ENCODE measurements at places on chromosomes 12 and 14.
A peak's percentile ranks its signal among the peaks of the same experiment; 100 is the strongest.

GRCh38 chr12:82176026-82176425 lies 182.2 kb downstream of the CCDC59 start:
- DNase-seq: no peak

DNA sequence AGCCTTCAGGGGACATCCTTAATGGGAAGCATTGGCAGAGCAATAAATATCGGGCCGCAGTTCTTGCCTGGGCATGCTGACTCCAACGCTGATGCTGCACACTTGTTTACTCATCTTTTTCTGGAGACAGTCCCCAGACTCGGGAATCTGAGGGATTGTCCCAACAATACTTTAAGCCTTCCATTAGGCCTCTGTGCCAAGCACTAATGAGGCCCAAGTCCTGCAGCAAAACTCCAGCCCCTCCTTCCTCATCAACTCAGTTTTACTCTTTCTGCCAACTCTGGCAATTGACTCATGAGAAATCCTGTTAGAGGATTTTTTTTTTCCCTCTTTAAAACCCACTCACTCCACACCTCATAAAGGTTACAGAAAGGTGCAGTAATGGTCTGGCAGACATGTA lies 233.4 kb upstream of the PELI2 start:
- DNase-seq: no peak

- no peak for DNase-seq
Observed at GRCh38 chr12:109910969-109911348, 10.9 kb downstream of the TCHP start.

DNA sequence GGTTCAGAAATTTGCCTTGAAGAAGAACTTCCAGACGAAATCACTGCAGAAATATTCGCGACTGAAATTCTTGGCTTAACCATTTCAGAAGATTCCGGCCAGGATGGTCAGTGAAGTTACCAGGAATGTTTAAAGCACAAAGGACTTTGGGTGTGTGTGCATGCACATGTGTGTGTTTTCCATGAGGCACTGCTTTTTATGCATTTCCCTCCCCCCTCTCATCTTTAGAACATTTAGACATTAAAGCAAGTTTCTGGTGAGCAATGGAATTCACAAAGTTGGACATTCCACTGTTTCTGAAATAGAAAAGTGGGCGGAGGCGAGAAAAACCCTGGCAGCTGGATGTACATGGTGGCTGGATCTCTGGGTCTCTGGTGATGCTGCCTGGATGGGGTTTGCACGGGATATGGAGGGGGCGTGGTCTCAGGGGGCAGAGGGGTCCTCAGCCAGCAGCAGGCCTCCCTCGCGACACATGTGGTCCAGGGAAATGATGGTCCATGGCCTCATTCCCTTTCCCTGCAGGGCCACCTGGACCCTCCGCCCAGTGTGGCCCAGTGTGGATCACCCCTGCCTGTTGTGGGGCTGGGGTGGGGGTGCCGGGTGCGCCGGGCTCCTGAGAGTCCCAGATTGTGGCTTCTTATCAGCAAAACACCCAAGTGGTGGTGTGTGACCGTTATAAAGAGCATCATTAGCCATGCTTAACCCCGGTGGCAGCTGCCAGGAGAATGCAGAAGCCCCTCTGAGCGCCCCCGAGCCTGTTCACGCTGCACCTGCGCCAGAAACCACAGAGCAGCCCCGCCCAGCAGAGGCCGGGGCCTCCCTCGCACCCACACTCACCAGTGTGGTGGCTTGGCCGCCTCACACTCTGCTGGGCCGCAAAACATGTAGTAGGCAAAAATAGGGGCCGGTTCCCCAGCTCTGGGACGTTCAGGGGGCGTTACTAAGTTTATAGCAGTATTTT lies 17.8 kb upstream of the BCL7A start:
- DNase-seq: no peak

DNA sequence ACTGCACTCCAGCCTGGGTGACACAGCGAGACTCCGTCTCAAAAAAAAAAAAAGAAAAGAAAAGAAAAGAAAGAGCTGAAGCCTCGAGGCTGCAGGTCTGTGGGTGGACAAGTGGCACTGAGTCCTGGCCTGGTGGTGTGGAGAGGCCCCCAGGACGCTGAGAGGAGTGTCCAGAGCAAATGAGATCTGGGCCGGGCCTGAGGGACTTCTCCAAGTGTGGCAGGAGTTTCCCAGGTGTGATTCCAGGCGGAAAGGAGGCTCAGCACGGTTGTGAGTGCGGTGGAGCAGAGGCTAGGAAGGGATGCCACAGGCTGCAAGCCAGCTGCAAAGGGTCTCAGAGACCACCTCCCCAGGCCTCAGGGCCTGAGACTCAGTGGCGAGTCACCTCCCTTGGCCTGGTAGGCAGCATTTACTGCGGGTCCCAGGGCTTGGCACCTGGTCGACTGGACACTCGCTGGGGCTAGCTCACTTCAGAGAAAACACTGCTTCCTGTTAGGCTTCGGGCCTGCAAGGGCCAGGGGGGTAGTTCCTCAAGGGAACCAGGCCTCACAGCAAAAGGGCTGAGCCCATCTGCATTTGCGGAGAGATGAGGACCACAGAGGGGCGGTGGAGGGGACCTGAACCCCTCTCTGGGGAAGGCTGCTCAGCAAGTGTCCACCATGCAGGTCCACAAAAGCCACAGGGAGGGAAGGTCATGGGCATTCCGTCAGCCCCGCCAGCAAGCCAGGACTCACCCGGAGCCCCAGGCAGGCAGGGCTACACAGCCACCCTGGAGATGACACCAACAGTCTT lies 11.7 kb downstream of the TTC7B start:
- DNase-seq: no peak

DNA sequence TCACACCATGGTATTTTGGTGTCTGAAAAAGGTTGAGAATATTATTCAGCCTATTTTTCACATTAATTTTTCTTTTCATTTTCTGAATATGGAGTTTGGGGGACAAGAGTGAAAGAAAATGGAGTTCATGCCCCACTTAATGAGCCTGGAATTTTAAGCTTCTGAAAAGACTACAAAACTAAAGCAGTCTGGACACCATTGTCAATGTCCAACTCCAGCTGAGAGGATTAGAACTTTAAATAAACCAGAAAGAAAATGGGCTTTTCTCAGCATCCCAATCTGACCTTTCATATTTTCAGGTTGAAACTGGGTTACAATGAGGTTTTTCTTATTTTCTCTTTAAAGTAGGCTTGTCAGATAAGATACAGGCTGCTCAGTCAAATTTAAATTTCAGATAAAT lies 207.7 kb downstream of the SLC6A15 start:
- DNase-seq: no peak

GRCh38 chr12:10395390-10395998 lies 5.7 kb upstream of the KLRK1 start:
- DNase-seq: no peak

DNA sequence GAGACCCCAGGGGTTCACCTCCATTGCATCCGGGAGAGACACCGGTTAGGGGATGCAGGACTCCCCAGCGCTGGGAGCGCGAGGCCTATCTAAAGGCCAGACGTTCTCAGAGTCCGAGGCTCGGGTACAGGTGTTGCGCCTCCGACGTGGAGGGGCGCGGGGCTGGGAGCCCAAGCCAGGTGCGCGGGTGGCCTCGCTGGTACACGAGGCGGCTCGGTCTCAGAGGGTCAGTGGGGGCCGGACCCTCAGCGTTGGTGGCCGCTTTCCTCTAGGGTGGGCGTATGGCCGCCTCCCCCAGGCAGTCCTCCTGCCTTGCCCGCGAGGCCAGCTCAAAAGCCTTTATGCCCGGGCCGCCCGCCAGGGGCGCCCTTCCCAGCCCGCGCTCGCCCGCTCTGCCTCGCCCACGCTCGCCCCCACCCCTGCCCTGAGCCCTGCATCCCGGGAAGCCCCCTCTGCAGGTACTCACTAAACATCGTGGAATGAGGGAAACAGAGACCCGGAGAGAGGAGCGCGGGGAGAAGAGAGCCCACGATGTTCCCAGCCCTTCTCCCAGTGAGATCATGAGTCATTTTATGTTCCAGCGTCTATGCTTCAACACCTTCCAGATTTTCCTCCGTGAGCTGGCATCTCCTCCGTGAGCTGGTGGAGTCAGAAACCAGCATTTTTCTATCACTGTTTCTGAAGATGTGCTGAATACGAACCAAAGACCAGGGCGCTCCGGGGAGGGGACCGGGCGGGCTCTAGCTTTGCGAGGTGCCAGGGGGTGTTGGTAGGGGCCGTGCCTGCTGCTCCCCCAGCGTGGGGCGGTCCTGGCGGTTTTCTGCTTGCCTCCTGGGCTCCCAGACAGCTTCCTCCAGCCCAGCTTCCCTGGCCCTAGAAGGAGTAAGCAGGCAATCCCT lies 73.8 kb downstream of the DIO3 start:
- DNase-seq: no peak

DNA sequence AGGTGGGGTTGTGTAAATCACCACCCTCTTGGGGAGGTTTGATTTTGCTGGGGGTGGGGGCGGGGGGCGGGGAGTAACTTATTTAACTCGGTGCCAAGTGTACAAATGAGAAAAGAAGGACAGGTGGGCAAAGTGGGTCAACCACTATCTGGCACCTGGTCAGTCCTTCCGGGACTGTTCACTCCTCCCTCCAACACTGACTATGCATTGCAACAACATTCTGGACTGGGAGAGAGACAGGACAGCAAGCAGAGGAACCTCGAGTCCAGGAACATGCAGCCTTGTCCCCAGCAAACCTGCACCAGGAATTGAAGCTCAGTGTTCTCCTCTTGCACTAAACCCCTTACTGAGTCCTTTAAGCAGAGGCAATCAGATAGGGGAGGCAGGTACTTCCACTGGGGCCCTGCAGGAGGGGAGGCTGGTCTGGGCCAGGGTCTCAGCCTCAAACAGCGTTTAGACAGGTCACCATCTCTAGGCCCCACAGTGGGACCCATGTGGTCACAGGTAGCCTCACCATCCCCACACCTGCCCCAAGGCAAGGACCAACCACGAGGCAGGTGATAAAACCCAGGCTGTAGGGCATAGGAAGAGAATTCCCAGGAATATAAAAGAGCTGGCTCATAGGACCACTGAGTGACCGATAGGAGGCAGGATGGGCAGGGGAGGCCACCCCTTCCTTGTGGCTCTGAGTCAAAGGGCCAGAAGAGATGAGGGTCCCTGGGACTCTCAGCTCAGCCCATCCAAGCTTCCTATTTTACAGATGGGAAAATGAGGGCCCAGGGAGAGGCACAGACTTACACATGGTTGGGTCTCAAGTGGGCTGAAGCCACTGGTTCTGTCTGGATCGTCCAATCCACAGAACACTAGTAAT lies 9.8 kb downstream of the CCDC85C start:
- DNase-seq: no peak

DNA sequence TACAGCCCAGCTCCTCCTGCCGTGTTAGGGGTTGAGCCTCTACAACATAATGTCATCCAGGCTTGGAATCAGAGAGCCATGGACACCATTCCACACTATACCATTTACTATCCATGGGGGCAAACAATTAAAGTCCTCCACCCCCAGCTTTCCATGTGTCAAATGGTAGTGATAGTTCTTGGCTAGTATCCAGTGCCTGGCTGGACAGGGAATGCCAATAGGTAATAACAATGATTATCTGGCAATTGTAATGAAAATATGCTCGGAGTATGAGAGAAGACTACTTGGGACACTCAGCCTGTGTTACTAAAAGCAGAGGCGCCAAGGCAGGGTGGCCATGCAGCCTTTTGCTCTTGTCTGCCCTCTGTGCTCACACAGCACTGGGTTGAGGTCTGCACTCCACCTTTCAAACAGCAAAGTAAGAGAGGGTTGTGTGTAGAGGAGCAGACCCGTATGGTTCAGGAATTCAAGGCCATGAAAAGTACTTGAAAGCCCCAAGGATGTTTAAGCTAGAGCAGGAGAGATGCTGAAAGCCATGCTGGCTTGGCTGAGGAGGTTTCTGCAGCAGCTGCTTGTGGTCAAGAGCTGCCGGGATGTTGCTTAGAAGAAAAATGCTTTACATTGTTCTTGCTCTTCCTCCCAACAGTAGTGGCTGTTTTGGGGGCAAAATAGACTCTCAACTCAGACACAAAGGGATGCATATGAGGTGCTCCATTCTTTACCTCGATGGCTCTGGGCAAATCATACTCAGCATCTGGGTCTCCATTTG lies 10.6 kb downstream of the SERPINA3 start:
- DNase-seq: no peak

GRCh38 chr12:111216387-111217159 lies 152.3 kb downstream of the PHETA1 start:
- DNase-seq: no peak

- DNase-seq: no peak
Observed at GRCh38 chr12:52342781-52343490, 21.7 kb upstream of the KRT83 start.

- no peak for DNase-seq
Observed at GRCh38 chr14:52235866-52236510, 31.5 kb upstream of the PTGDR start.

GRCh38 chr12:53803703-53804102 lies 51.9 kb upstream of the CISTR start:
- no peak for DNase-seq

GRCh38 chr12:111444925-111445725 lies 39.4 kb downstream of the SH2B3 start:
- peak; percentile 72 for DNase-seq

- DNase-seq: no peak
Observed at GRCh38 chr12:114611145-114612018, 72.6 kb downstream of the TBX3 start.

- DNase-seq: no peak
Observed at GRCh38 chr12:89344043-89344861, 8.0 kb downstream of the DUSP6 start.

- DNase-seq: no peak
Observed at GRCh38 chr12:74535536-74535935, 2.1 kb upstream of the ATXN7L3B start.

DNA sequence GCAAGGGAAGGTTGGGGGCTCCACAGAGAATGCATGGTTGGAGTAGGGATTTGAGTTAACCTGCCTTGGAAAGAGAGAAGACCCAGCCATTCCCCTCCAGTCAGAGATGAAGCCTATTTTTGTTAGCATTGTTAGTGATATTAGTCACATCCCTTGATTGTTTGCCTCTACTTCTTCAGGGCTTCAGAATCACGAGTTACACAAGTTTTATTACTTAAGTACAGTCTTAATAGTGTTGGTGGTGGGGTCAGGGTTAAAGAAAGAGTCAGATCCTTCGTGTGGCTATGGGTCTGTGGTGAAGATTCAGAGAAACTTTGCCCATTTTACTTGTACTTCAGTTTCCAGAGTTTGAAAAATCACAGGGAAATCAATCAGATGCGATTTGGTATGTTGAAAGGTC lies 363.1 kb downstream of the LRIG3 start:
- DNase-seq: no peak

DNA sequence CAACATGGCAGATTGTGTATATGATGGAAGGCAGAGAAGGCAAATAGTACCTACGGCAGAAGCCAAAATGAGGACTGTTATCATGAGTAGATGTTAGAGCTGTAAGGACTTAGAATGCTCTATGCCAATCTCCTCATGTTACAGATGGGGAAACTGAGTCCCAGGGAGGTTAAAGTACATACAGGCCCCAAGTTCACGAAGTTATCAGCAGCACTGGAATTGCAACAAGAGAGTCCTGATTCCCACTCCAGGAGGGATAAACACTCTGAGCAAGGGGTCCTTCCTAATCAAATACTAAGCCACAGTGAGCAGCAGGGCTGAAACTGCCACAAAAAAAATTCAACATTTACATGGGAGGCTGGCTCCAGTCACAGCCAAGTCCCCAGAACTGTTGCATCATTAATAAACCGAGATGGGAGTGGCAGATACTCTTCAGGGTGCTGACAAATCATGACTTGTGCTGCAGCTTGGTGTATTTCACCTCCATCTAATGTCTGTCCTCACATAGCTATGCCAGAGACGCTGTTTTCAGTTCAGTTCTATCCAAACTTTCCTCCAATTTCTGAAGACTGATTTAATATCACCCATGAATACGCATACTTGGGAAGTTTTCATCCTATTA lies 24.2 kb downstream of the NUAK1 start:
- no peak for DNase-seq
